ENCODE measurements at places on chromosomes 7 and 10.

DNA sequence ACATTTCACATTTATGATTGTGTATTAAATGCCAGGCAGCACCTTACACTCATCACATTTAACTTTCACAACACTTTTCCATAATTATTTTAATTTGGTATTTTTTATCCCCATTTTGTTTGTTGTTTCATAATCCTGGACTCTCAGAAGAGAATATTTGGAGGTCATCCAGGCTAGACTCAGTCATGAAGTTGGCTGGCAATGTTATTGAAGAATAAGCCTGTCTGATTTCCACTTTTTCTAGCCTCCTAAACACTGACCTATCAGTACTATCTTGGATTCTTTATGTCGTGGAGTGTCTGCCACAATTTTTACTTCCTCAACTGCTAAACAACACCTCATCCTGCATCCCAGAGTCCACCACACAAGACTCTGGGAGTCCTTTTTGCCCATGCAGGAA lies 372.3 kb upstream of the NRP1 start:
- no peak for DNase-seq

DNA sequence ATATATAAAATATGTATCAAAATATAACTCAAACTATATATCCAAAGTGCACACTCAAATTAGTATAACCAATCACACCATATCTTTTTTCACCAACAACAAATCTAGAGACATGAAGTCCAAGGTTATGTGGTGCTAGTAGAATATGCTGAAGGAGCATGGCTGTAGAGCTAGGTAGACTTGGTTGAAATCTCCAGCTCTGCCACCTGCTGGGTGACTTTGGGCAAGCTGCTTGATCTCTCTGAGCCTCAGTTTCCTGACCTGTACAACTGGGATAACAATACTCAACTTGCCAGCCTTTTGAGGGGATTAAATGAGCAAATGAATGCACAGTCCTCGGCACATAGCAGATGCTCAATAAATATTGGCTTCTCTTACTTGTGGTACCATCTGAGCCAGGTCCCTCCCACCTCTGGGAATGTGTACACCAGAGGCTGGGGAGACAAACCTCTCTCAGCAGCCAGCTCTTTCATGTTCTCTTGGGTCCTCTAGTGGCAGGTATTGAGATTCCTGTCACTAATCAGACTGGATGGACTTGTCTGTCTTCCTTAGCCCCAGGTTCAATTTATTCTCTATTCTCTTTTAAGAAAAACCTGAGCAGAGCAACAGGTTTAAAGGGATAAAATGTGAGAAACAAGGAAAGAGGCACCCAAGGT lies 94.3 kb upstream of the PDE1C start:
- DNase-seq = no peak

- DNase-seq = no peak
Measured at GRCh38 chr7:99625321-99625720, 8.6 kb downstream of the ZSCAN25 start.

- DNase-seq = no peak
Measured at GRCh38 chr7:111527545-111527944, 34.7 kb downstream of the IMMP2L start.

DNA sequence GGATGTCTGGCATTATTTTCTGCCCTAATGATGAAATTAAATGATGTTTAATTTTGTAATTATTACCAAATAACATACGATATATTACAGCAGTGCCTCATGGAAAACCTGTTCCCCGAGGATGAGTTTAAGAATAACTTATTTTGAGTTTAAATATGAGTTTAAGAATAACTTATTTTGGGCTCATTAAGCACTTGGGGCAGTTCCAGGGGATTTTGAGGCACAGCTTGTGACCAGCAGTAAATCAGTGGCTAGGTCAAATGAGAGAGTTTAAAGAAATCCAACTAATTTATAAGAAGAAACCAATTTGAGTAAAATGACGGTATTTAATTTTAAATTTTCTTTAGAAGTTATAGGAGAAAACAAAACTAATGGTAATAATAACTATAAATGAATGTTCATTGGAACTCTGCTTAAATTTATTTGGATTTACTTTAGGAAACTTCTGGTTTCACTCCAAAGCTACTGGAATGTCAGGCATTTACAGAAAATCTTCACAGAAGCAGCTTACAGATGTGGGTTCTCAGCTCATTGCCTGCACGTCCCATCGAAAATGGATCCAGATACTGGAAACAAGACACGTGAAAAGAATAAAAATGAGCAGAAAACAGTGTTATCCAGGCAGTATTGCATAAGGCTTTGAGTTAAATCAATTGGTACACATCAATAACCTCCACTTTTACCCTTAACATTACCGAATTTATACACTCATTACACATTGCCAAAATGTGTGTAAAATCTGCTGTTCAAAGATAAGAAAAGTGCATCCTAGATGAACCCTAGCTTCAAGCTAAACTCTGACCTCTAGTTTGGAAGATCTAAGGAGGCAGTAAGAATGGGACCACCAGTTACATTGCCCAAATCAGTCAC lies 784.5 kb upstream of the IGFBP3 start:
- no peak for DNase-seq

Measured in substantia nigra (tissue), 51 donors.